Activated CD8-positive, alpha-beta memory T cell treated with anti-CD3 and anti-CD28 coated beads, Interleukin-2, amount 50 U/mL, for 48 hours (primary cell): ENCODE measurements at places on chromosomes 16 and 17.

- no peak for DNase-seq
Measured at GRCh38 chr17:45965812-45966211, 33.2 kb upstream of the STH start.

DNA sequence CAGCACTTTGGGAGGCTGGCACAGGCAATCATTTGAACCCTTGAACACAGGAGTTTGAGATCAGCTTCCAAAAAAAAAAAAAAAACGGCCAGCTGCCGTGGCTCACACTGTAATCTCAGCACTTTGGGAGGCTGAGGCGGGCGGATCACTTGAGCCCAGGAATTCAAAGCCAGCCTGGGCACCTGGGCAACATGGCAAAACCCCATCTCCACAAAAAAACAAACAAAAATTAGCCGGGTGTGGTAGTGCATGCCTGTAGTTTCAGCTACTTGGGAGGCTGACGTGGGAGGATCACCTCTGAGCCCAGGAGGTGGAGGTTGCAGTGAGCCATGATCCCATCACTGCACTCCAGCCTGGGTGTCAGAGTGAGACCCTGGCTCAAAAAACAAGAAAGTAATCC is 39.0 kb downstream of the GRB2 start:
- DNase-seq, result no peak

DNA sequence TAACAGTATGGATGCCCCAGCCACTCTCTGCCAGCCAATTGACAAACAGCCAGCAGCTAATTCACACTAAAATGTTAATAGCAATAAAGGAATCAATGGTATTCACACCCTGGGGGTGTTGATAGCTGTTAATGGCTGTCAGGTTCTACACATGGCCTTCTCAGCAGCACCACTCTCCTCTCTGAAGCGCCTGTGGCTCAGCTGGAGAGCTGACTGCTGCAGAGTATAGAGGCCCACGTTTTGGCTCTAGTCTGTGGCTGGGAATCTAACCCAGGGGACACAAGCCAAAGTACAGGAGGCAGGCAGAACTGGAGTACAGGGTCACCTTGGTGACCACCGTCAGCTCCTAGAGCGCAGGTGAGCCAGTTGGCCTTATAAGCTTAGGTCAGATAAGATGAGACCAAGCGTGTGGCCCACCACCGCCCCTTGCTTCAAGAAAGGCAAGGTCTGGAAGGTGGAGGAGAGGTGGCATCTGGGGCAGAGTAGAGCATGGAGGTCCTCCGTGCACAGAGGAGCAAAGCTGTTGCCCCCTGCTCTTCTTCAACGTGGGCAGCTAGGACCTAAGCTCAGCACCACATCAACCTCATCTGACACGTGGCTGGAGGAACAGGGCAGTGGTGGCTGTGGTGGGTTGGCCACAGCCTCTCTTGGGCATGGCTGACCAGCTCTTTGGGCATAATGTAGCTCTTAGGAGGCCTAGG is 25.4 kb downstream of the CCR7 start:
- DNase-seq, result no peak

GRCh38 chr17:78141437-78142118 is 4.6 kb upstream of the C17orf99 start:
- DNase-seq, result no peak

GRCh38 chr16:88924834-88925539 is 52.0 kb downstream of the CBFA2T3 start:
- DNase-seq, result no peak

- no peak for DNase-seq
Measured at GRCh38 chr17:62892061-62892675, 73.9 kb upstream of the TANC2 start.

DNA sequence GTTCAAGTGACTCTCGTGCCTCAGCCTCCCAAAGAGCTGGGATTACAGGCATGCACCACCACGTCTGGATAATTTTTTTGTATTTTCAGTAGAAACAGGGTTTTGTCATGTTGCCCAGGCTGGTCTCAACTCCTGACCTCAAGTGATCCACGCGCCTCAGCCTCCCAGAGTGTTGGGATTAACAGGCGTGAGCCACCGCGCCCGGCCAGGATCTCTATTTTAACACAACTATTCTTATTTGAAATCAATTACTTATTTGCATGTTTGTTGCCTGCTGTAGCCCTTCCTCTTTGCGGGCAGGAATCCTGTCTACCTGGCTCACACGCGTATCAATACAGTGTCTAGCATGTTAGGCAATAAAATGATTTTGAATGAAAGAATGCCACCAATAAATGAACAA is 818 bp upstream of the CNEP1R1 start:
- no peak for DNase-seq

DNA sequence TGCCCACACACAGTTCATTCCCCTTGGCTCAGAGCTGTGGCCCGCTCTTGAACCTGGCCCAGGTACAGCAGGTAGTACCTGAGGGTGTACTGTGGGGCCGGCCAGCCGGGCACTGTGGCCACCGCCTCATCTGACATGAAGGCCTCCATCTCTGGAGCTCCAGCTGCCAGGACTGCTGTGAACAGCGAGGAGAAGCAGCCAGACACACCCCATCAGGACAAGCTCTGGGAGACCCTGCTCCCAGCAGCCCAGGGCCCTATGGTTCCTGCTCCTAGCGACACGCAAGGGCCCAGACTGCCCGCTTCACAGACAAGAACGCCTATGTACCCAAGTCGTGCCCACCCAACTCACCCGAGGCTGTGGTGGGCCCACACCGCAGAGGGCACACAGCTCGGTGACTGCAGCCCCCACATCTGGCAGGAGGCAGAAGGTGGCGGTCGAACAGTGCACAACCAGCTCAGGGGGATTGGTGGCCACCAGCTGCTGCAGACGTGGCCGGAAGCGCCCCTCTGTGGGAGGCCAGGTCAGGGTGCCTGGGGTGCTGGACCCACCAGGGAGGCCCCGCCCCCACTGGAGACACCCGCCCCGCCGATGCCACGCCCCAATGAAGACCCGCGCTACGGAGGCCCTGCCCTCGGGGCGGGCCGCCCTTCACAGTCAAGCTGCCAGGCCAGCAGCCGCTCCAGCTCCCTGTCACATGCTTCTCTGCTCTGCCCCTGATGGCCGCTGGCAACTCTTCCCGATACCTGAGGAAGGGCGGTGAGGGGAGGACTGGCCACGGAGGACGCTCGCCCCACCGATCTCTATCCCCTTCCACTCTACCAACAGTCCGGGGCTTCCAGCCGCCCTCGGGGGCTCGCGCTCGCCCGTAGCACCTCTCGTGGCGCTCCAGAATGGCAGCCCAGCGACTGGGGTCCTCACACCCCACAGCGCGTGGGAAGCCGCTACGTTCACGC is 1.1 kb upstream of the STUB1 start:
- DNase-seq, result peak; percentile 84

DNA sequence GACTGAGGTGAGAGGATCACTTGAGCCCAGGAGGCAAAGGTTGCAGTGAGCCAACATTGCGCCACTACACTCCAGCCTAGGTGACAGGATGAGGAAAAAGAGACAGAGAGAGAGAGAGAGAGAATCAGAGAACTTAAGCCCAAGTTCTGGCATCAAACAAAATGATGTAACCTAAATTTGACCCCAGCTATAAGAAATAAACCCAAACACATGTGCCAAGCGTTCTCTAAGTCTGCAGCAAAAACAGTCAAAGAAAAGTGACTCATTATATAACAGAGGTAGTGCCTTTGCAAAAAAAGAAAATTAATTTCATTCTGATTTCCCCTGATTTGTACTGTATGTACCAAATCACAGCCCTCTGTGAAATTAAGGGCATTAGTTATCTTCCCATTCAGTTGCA is 89.5 kb downstream of the CDH11 start:
- no peak for DNase-seq

- no peak for DNase-seq
Measured at GRCh38 chr17:45820052-45820780, 24.5 kb upstream of the SPPL2C start.

- no peak for DNase-seq
Measured at GRCh38 chr17:75703591-75703990, 17.7 kb upstream of the ITGB4 start.

DNA sequence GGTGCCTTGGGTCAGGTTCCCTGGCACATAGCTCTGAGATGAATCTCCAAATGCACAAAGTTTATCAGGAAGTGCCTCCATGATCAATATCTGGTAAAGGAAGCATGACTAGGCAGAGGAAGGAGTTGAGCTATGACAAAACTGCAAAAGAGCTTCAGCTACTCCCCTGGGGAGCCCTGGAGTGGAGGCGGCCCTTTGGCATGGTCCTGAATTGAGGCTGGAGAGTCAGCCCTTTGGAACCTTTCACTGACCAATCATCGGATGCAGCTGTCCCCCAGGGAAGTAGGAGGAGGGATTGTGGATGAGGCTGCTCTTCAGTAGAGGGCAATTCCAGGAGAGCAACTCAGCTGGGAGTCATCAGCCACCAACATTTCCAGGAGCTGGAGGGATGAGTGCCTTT is 46.1 kb upstream of the NLRP1 start:
- no peak for DNase-seq

GRCh38 chr16:84594725-84595038 is 23.2 kb downstream of the COTL1 start:
- no peak for DNase-seq

GRCh38 chr16:50455288-50455845 is 86.6 kb upstream of the BRD7 start:
- DNase-seq, result no peak

DNA sequence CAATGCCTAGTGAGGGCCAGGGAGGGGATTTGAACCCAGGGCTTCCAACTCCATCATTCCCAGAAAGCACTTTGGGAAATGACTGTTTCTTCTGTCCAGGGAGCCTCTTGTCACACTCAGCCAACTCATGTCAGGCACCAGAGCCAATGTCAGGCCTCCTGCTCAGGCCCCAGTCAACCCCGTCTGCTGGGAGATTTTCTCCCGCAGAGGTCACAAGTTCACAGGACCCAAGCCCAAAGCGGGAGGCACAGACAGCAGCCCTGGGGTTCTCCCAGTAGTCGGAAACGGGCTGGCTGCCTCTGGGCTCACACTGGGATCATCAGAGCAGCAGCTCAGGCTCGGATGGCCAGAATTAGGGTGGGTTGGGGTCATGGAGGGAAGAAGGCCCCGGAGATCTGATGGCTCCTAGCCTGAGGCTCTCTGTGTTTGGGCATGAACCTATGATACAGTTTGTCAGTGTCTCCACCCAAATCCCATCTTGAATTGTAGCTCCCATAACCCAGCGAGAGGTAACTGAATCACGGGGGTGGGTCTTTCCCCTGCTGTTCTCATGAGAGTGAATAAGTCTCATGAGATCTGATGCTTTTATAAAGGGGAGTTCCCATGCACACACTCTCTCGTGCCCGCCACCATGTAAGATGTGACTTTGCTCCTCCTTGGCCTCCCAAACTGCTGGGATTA is 255.5 kb downstream of the PARN start:
- DNase-seq, result no peak

DNA sequence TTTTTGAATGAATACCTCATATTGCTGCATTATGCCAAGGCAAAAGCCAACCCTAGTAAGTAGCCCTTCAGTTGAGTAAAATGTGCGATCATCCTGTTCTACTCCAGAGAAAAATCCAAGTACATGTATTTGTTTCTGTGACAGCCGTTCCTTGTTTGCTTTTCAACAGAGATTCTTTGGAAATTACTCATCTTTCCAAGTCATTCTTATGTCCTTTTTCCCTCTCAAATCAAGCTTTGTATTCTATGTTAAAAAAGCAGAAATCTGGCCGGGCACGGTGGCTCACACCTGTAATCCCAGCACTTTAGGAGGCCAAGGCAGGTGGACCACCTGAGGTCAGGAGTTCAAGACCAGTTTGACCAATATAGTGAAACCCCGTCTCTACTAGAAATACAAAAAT is 112.9 kb upstream of the HAS3 start:
- DNase-seq, result no peak

- peak; percentile 74 for DNase-seq
Measured at GRCh38 chr16:67917852-67918236, 13.8 kb downstream of the CTRL start.

DNA sequence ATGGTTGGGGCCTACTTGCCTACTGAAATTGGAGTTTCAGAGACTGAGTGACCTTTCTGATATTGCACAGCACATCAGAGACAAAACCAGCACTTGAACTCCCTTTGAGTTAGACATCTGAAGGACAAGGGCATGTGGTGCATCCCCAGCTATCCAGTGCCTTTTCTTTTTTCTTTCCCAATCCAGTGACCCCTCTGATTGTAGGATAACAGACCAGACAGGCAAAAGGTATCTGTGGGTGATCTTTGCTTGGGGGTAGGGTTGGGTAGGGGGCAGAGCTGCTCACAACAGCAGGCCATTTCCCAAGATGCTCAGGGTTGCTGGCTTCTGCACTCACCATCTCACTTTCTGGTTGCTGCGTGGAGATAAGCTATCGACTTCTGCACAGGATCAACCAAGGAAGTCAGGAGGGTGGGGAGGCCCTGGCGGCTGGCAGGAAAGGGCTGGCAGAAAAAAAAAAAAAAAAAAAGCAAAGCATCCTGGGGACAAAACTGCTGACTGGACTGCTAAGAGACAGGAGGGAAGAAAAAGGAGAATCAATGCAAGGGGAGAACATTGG is 42.2 kb downstream of the HOXB1 start:
- DNase-seq, result no peak

DNA sequence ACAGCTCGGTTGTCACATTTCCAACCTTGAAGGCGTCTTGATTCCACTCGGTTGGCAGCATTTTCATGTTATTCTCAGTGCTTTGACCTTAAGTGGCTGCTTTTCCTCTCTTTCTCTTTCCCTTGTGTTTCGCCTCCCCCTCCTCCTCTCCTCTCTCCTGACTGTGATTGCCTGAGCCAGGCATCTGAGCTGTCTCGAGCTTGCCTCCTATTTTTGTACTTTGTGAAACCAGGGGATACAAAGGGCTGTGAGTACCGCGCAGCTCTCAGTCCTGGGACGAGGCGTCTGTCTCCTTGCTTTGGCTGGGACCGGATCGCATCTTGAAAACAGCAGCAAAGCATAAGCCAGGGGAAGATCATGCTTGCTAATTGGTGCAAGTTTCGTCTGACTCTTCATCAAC is 48.8 kb upstream of the SDK2 start:
- no peak for DNase-seq

DNA sequence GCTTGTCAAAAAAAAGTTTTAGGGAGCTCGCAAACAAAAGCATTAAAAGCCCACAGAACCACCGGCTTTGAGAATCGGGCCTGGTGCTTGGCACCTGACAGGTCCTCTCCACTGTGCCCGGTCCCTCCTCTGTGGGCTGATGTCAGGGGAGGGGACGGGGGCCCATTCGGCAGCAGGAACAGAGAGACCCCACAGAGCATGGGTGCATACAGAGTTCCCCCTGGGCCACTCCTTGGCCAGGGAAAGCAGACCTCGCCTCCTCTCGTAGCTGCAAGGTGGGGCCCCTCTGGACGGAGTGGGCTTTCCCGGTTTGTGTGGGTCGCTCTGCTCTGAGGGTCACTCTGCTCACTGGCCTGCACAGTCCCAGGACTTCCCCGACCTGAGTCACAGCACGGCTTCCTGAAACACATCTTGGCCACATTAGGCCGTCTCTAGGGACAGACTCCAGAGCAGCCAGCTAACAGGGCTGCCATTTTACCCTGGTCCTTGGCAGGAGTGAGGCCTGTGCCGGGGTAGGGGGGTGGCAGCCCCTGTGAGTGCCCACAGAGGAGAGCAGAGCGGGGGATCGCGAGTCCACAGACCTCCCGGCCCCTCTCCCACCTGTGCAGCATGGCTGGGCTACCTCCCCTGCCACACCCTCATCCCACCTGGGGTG is 11.1 kb downstream of the CBFA2T3 start:
- no peak for DNase-seq

- no peak for DNase-seq
Measured at GRCh38 chr17:56913353-56913866, 439 bp downstream of the TRIM25 start.
